ENCODE measurements at places on chromosomes 11 and 22.
A peak's percentile ranks its signal among the peaks of the same experiment; 100 is the strongest.

DNA sequence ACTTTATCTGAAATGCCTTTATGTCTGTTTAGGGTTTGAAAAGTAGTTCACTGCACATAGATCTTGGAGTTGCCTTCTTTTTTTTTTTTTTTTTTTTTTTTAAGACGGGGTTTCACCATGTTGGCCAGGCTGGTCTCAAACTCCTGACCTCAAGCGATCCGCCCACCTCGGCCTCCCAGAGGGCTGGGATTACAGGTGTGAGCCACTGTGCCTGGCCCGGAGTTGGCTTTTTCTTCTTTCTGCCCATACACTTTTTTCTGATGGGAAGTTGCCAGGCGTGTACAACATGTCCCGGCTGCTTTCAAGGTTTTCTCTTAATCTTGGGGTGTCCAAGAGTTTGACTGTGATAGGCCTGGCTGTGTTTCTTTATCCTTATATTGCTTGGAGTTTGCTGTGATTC is 12.9 kb upstream of the GNB1L start:
- no peak for DNase-seq

GRCh38 chr11:133096981-133097380 is 435.3 kb downstream of the OPCML start:
- DNase-seq = no peak

GRCh38 chr11:13105237-13105844 is 96.2 kb downstream of the RASSF10 start:
- DNase-seq = no peak

DNA sequence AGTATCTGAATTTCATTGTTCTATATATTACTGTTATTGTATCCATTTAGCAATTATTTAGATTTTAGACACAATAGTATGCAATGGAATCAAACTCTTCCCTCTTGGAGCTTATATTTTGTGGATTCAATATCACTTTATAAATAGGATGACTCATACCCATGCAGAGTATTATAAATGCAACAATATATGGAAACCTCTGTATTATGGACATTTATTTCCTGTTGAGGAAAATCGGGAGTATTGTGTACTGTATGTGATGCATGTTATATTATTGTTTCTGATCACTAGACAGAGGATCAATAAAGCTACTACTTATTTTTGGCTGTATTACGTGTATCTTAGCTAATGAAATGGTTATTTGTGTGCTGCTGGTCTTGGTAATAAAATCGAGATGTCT is 770 bp downstream of the METTL15 start:
- DNase-seq = no peak

- DNase-seq = no peak
Measured at GRCh38 chr22:19630614-19631013, 83.7 kb upstream of the SEPTIN5 start.

- no peak for DNase-seq
Measured at GRCh38 chr22:39101226-39101625, 4.2 kb downstream of the APOBEC3H start.

- no peak for DNase-seq
Measured at GRCh38 chr11:67301313-67301921, 1.9 kb upstream of the SSH3 start.

DNA sequence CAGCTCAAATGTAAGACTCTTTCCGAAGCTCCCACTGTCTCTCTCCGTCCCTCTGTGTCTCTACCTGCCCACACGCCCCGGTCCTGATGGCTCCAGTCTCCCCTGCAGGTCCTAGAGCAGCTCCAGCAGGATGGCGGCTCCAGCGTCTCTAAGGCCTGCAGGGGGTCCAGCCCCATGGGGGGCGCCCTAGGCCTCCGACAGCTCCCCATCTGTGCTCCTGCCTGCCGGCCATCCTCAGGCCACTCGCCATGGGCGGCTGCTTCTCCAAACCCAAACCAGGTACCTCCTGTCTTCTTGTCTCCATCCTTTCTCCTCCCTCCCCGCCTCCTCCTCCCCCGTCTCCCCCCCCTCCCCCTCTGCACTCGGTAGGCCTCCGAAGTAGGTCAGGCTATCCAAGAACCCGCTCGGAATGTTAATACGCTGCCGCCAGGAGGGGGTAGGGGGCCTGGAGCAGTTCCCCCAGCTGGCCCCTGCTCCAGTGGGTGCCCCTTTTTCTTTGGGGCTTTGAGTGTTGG is 699 bp downstream of the AIFM3 start:
- no peak for DNase-seq

DNA sequence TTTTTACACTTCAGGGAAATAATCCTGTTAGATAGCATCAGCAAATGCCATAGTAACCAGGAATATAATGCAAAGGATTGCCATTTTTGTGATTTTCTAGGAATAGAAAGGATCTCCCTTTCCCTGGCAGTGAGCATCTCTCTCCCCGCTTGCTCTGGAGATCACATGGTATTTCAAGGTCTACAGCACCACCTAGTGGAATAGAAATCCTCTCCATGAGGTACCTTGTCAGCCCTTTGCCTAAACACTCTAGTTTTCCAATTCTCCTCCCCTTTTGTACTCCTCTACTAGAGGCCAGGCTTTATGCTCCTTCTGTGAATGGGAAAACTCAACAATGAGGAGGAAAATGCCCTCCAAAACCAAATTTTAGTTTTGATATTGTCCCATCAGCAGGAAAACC is 78.4 kb downstream of the XRRA1 start:
- peak; percentile 49 for DNase-seq

- DNase-seq = peak; percentile 43
Measured at GRCh38 chr11:20110908-20111669, 49.2 kb downstream of the DBX1 start.

- no peak for DNase-seq
Measured at GRCh38 chr11:2945031-2945756, 16.0 kb upstream of the PHLDA2 start.

DNA sequence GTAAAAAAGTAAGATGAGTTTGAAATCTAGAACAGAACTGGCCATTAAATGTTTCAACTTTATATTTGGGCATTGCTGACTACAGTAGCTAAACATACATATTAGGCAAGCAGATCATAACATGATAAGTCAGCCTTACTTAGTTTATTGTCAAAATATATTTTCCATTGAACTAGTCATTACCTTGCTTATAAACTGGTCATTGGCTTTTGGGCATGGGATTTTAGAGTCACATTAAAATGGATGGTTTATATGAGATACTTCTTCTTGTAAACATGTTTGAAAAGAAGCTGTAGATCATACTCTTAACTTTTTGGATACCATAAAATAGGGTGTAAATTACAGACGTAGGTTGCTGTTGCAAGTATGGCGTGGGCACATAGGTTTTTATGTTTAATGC is 2.7 kb downstream of the HIPK3 start:
- DNase-seq = no peak

- no peak for DNase-seq
Measured at GRCh38 chr11:1925373-1926155, 6.1 kb downstream of the TNNT3 start.
